ENCODE measurements at places on chromosomes 11 and 22.
A peak's percentile ranks its signal among the peaks of the same experiment; 100 is the strongest.

DNA sequence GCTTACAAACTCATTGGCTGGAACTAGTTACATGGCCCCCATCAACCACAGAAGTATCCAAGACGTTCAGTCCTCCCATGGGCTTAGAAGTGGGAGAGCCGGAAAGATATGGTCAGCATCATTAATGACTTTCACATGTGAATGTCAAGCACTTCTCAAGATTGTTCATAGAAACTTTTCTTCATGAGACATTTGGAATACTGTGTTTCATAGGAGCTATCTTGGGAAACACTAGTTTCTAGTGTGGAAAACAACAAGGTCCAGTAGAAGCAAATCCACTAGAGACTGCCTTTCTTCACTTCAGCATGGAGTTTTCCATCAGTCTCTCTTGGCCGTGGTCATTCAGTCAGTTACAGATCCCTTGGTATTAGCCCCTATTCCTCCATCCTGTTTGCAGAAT lies 160.9 kb downstream of the C11orf91 start:
- no peak for DNase-seq

GRCh38 chr11:77381729-77382665 lies 80.5 kb upstream of the GDPD4 start:
- peak; percentile 47 for DNase-seq

DNA sequence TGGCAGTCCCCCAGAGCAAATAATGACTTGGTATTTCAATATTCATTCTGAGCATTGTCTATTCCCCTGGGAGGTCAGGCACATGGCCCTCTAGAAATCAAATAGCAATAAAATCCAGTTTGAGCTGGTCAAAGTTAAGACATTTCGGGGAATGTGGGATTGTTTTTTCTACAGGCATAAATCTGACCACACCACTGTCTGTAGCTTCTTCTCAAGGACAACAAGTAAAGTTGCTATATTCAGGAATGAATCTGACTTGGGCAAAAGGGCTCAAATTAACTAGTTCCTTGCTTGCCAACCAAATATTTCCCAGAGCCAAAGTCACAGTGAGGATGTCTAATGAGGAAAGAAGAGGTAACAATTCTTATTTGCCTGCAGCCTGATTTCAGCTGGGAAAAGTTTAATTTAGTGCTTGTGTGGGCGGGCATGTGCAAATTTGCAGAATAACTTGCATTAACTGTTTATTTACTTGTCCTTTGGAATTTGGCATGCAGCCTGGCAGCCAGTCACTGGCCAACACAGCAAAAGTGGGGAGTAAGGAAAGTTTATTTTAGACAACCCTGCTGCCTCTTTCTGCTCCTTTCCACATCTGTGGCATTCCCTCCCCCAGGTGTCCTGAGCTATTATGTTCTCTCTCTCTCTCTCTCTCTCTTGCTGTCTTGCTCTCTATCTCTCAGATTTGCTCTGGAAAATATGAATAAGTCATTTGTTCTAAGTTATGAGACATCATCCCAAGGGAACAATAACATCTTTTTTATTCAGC lies 51.2 kb upstream of the ARHGAP20 start:
- DNase-seq, result peak; percentile 57

DNA sequence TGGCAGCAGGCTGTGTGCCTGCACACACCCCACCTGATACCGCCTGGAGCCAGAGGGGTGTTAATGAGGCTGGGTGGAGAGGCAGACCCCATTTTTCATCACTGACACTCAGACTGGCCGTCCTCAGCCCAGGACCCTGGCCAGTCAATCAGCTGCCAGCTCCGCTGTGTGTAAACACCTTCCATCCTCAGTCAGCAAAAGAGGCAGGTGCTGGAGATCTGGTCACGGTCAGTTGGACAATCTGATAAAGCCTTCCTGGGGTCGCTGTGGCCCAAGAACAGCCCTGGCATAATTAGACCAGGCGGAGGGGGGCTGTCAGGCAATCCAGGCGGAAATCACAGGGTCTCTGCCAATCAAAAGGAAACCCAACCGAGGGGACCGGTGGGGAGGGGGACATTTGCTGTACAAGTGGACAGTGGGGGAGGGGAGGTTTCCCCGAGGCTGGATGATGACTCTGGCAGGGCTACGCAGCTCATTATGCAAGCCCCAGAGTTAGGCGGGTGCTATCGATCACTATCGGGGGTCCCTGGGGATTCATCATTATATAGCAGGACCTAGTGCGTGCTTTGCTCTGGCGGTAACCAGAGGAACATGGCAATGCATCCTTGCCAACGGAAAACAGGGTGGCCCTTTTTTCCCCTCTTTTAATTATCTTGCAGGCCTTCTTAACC lies 72.9 kb downstream of the ABTB2 start:
- DNase-seq, result no peak

GRCh38 chr11:28966951-28967350 lies 858.8 kb downstream of the METTL15 start:
- DNase-seq, result no peak

DNA sequence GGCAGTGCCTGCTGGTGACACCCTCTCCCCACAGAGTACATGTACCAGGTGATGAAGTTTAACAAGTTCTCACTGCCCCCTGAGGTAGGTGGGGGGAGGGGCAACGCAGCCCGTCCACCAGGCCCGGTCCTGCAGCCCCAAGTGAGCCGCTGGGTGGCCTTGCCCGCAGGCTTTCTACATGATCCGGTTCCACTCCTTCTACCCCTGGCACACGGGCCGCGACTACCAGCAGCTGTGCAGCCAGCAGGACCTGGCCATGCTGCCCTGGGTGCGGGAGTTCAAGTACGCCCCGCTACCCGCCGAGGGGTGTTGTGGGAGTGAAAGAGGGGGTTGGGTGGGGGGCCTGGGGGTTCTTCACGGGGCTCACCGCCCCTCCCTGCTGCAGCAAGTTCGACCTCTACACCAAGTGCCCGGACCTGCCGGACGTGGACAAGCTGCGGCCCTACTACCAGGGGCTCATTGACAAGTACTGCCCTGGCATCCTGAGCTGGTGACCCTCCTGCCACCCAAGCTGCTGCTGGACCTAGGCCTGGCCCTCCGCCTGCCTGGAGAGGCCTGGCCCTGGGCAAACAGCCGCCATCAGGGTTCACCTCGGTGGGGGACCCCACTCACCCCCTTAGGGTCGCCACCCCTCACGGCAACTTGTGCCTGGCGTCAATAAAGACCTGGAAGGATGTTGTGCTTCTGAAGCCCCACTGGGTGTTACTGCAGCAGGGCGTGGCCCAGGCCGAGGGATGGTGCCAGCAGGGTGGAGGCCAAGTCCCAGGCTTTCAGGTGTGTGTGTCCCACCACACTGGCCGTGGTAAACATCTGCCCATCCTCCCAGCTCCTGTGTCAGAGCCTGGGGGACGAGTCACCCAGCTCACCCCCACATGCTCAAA lies 2.9 kb downstream of the MIOX start:
- DNase-seq, result no peak

DNA sequence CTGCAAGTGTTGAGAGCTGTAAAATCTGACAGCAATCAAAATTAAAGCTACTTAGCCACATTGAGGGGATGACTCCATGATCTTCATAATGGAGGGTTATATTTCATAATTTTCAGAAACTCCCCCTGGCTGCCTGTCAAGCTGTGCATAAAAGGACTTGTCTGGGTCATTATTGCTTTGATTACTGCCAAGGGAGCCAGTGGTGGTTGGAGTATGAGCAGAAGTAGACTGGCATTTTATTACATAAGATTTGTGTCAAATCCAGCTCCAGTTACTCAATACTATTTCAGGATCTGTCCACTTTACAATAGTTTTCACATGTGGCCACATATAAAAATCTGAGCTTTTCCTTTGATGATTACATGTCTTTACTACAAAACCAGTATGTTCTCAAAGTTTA lies 108.9 kb upstream of the SLC5A12 start:
- DNase-seq, result no peak

DNA sequence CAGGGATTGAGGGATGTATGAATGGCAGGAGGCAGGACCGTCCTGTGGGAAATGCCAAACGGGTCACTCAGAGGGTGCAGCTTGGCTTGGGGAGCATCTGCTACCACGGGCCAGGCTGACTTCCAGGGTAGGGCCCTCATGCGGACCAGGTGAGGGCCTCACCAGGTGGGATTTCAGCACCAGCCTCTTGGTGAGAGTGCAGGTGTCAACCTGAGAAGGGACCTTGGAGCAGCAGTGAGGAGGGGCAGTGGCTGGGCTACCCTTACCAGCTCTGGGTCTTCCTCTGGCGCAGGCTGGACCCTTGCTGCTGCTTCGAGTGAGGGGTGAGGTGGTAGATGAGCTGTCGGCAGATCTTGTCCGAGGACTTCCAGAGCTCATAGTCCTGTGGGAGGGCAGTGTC lies 4.9 kb downstream of the LRRC75B start:
- no peak for DNase-seq

DNA sequence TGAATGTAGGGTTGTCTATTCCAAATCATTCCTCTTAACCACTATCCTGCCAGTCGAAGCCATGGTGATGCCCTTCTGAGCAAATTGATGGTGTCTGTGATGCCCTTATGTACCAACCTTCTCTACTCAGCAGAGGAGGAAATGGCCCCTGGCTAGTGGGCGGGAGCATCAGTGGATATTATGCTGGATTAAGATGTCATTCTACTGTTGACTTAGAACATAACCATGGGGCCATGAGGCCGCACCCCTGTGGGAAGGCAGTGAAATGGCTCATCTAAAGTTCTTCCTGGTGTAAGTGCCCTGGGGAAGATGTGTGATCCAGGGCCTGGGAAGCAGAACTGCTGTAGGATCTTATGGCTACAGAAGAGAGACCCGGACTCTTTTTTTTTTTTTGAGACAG lies 20.7 kb upstream of the P2RY2 start:
- no peak for DNase-seq

DNA sequence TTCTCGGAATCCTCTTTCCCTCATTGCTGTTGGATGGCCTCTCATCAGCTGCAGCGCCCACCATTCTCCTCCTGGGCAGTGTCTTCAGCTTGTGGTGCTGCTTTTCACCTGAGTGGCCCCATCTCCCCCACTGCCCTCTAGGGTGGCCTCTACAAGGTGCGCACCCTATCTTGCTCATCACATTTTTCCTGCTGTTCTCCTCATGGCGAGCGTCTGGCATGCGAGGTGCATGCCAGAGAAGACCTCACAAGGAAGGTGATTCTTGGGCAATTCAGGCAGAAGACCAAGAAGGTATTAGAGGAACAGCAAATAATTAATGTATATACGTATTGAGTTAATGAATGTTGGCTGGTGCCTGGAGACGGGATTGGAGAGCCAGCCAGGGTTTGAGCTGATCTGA lies 3.1 kb downstream of the AP2A2 start:
- no peak for DNase-seq

DNA sequence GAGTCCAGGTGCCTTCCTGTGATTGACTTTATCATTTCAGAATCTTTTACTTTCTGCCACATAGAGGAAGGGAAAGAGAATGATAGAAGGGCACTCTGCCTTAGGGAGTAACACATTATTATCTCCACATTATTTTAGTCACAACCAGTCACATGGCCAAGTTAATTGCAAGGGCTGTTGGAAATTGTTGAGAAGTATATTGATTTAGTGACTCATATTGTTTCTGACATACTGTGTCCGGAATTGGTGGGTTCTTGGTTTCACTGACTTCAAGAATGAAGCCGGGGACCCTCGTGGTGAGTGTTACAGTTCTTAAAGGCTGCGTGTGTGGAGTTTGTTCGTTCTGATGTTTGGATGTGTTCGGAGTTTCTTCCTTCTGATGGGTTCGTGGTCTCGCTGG lies 8.7 kb downstream of the OR51B4 start:
- no peak for DNase-seq

DNA sequence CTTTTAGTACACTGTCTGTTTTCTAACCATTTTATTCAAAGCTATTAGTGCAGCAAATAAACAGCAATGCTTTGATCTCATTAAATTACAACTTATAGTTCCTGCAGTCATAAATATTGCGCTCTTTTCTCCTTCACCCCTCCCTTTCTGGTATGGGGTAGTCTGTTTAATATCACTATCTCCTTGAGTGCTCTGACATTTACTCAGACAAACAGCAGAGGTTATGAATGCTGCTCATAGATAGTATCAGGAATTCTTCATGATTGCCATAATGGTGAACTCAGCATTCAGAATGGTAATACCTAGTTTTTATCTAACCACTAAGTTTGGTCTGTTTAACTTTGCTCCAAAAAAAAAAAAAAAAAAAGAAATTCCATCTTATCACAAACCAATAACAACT lies 87.4 kb downstream of the EIF3M start:
- DNase-seq, result peak; percentile 8

GRCh38 chr11:128603752-128604414 lies 16.5 kb upstream of the ETS1 start:
- DNase-seq, result peak; percentile 22

- peak; percentile 20 for DNase-seq
Observed at GRCh38 chr11:35721651-35722282, 59.2 kb downstream of the TRIM44 start.

GRCh38 chr11:76613901-76614300 lies 56.6 kb downstream of the LRRC32 start:
- no peak for DNase-seq

- DNase-seq, result no peak
Observed at GRCh38 chr11:64484191-64485022, 106.6 kb upstream of the SLC22A12 start.

DNA sequence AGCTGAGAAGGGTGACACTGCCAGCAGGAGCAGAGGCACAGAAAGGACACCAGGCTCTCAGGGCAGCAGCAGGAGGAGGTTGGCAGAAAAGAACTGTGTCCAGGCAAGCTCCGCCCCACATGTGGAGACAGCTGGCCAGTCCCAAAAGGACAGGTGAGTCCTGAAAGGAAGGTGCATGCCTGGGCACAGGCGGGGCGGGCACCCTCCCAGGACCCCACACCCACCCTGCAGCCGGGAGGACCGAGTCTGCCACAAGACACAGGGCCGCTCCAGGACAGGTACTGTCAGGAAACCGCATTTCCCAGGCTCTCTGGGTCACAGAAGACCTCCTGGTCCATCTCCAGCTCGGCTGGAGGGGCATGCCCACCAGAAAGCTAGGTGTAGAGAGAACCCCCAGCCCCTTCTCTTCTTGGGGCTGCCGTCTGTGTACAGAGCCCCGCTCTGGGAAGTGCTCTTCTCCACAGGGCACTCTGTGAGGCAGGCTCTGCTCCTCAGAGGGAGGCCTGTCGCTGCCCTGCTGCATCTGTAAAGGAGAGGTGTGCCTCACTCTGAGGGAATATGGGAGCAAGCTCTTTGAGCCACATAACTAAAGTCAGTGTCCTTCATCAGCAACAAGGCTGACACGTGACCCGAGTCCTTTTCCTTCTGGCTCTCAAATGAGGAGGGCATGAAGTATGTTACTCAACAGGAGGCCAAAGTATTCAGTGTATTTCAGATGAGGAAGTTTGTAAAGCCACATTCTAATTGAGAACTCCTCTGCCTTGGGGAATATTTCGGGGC lies 50.5 kb downstream of the CLTCL1 start:
- no peak for DNase-seq

DNA sequence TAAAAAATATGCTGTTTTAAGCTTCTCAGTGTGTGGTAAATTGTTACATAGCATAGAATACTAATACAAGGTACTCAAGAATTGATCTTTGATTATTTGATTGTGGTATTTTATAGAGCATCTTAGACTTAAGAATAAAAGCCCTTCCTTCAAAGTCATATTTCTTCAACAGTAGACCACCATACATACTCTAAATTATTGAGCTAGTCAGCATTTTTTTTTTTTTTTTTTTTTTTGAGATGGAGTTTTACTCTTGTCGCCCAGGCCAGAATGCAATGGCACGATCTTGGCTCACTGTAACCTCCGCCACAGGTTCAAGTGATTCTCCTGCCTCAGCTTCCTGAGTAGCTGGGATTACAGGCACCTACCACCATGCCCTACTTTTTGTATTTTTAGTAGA lies 436.7 kb upstream of the LUZP2 start:
- DNase-seq, result no peak

GRCh38 chr11:67634366-67635230 lies 4.9 kb upstream of the NUDT8 start:
- no peak for DNase-seq

- peak; percentile 23 for DNase-seq
Observed at GRCh38 chr11:59223611-59224010, 10.9 kb upstream of the MPEG1 start.
